SK-MEL-5 (cell line): ENCODE measurements at places on chromosomes 3 and 15. TPM values are rescaled to one million over a fixed set of nuclear protein-coding genes. Genes with fewer than 3 reads are reported as not detected.

WNT5A gene
- 1.2 and 1.3 TPM in 2 replicates for total RNA-seq

FOXL2NB gene
- total RNA-seq, result not detected in 2 replicates

IQCF2 gene
- not detected in 2 replicates for total RNA-seq

ITGA11 gene
- not detected in 2 replicates for total RNA-seq

NR2F2 gene
- 1.9 and 2.9 TPM in 2 replicates for total RNA-seq

AMOTL2 gene
- 12.1 and 12.5 TPM in 2 replicates for total RNA-seq

ADAMTS7 gene
- total RNA-seq, result 1.3 and 2.0 TPM in 2 replicates

CNTN4 gene
- not detected in 2 replicates for total RNA-seq

SAXO2 gene
- 0.43 TPM in 1 of 2 replicates, not detected in the other for total RNA-seq

COL6A6 gene
- 0.11 TPM in 1 of 2 replicates, not detected in the other for total RNA-seq

BFSP2 gene
- 0.40 TPM in 1 of 2 replicates, not detected in the other for total RNA-seq

DNA sequence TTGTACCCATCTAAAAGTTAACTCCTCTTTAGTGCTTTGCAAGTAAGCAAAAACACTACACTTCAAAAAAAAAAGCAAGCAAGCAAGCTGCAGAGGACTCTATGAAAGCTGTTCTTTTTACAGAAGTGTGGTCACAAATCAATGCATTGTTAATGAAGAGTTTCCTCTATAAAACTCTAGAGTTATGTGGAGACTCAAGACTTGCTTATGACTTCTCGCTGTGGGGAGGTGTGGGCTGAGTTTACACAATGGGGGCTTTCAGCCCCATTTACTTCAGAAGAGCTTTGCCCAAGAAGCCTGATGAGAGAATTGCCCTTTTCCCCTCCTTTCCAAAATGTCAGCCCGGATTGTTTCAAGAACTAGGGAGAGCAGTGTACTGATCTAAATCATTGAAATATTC is 144.4 kb downstream of the IGSF11 start:
- DNase-seq, result peak; percentile 99

DNA sequence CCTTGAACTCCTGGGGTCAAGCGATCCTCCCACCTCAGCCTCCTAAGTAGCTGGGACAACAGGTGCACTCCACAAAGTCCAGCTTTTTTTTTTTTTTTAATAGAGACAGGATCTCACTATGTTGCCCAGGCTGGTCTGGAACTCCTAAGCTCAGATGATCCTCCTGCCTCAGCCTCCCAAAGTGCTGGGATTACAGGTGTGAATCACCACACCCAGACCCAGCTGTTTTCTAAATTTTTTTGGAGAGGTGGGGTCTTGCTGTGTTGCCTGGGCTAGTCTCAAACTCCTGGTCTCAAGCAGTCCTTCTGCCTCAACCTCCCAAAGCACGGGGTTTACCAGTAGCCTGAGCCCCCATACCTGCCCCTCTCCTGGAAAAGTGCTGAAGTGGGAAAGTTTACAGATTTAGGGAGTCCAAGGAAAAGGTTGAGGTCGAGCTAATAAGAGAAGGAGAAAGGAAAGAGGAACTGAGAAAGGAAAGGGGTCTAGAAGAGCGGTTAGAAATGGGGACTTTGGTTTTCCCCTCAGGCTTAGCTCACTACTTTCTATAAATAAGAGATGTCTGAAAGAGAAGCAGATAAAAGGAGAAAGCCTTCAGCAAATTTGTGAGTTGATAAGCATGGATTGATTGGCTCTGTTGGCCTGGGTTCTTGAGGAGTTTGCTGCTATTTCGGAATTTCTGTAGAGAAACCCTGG is 23.6 kb downstream of the UBE2E1 start:
- no peak for DNase-seq

GRCh38 chr15:95326431-95327182 is 1003.9 kb upstream of the NR2F2 start:
- no peak for DNase-seq

DNA sequence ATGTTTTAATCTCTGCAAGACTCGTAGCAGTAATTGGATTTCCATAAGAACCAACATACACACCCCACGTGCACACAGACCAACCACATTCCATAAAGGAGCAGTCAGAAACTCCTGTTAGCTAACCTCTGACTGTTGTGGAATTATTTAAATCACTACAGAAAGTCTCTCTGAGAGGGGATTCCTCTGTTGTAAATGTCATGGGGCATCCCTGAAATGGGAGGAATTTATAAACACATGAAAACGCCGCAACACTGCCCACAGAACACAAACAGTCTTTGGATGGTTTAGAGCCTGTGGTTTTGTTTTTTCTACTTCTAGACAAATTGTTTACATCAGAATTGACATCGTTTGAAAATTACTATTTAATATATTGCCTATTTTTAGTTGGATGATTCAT is 740.1 kb upstream of the GRM7 start:
- no peak for DNase-seq

DNA sequence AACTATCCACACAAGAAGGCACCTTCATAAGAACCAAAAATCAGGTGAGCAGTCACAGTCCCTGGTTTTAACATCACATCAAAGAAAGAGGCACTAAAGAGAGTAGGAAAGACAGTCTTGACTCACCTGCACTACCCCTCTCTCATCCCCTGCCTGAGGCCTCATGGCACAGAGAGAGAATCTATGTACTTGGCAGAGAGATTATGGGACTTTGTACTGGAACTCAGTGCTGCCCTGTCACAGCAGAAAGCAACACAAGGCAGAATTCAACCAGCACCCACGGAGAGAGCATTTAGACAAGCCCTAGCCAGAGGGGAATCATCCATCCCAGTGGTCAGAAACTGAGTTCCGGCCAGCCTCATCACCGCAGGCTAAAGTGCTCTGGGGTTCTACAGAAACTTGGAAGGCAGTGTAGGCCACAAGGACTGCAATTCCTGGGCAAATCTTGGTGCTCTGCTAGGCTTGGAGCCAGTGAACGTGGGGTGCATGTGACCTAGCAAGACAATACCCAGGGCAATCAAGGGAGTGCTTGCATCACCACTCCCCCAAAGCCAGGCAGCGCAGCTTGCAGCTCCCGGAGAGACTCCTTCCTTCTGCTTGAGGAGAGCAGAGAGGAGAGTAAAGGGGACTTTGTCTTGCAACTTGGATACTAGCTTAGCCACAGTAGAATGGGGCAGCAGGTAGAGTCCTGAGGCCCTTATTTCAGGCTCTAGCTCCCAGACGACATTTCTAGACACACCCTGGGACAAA is 8.5 kb upstream of the RUVBL1 start:
- no peak for DNase-seq

DNA sequence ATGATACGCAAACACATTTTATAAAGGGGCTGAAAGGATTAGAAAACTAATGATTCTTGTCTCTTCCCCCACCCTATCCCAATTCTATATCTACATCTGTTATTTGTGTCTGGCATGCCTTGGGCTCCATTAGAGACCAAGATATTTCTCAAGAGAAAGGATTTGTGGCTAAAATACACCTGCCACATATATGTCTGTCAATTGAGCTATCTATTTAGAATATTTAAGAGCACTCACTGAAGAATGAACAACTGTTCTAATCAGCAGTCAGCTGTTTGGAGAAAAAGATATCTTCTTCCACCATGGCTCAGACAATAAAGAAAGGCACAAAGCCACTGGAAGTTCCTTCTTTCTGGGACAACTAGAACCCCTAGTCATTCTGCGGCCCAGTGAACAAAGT is 61.7 kb upstream of the LRRN1 start:
- DNase-seq, result no peak

DNA sequence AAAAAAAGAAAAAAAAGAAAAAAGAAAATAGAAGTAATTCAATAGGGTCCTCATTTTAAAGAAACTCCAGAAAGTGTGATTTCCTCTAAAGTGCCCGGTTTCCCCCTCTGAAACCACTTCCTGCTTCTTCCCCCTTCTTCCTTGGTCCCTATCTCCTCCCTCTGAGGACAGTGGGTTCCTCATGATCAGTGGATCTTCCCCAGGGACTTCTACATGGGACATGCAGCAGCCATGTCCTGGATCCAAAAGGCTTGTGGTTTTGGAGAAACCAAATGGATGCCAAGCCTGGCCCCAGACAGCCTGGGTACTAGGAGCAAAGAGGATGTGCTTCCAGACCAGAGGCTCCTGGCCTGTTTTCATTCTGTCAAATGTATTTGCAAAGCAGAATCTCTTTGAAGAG is 26.6 kb upstream of the SMAD6 start:
- DNase-seq, result no peak

GRCh38 chr3:98966862-98967546 is 65.5 kb upstream of the DCBLD2 start:
- DNase-seq, result no peak

- no peak for DNase-seq
Observed at GRCh38 chr15:66029650-66030049, 160.4 kb downstream of the RAB11A start.

GRCh38 chr3:15434756-15435155 is 7.4 kb downstream of the EAF1 start:
- no peak for DNase-seq

DNA sequence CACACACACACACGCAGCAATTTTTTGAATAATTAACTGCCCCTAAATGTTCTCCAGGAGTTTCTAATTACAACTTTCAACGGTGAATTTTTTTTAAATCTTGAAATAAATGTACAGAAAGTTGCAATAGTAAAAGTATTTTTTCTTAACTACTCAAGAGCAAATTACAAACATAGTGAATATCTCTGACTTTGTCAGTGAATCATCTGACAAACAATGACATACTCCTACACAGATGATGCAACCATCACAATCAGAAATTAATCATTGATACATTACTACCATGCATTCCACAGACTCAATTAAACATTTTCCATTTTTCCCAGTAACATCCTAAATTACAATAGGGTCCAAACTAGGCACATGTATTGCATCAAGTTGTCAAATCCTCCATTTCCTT is 597.3 kb downstream of the NAALADL2 start:
- DNase-seq, result no peak

DNA sequence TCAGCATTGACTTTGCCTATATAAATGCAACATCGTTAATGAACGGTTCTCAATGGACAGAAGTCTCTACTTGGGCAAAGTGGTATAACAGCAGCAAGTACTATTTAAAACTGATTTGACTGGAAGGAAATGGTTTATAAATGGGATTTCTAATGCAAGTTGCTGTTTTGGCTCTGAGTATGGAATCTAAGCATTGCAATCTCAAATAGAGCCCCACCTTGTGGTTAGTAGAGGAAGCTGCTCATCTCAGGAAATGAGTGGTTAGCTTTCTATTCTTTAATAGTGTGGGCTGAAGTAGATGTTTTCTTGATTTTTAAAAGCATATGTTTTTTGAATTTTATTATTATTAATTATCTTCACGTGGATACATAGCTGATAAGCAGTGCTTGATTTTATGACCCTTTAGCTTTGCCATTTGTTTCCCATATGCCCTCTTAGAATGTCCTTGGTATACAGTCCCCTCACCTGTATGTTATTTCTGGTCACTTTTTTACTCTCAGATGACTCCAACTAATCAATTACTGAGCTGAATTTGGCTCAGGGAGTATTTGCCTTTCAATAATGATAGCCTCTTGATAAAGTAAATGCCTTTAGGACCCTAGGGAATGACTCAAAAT is 67.1 kb downstream of the OXSM start:
- peak; percentile 65 for DNase-seq

DNA sequence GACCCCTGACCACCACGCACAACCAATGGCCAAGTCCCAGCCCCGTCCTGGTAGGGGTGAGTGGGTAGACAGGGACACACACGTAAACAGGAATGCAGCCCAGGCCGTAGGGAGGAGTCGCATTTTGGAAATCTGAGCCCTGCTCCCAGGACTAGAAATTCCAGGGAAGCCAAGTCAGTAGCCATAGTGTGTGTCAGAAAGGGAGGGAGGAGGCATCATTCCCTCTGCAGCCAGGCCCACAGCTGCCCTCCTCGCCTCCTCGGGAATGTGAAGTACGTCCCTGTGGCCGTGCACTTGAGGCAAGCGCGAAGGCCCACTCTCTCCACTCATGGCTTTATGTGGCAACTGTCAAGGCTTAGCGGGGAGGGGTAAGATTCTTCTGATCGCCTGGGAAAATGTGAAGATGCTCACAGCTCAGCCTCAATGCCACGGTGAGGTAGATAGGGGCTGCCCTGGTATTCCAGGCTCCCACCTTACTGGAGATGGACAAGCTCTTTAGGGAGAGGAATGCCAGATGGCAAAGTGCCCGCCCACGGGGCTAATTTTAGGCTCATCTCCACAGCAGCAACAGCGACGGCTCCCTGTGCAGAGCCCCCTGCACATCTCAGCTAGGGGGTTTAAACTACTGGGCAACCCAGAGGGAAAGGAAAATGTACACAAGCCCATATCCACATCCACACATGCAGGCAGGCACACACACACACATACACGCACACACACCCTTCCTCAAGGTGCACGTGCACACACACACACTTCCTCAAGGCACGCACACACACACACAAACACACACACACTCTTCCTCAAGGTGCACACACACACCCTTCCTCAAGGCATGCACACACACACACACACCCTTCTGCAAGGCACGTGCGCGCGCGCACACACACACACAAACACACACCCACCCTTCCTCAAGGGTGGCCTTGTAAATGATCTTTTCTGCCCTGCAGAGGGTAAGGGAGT is 65.5 kb downstream of the ADCY5 start:
- no peak for DNase-seq

DNA sequence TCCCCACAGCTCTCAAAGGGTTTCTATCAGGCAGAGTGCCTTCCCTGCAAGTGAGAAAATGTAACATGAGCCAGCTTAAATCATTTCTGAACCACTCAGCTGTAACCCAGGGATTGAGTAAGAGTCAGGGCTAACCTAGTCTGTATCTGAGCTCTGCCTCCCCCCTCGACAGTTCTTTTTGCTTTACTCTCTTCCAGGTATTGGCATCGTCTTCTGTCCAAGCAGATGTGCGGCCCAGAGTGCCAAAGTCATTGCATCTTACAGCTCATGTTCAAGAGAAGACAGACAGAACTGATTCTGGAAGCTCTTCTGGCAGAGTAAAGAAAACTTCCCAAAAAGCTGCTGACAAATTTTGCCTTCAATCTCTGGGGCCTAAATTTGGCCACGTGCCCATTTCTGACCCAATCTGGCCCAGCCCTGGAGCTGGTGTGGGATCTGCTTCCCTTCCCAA is 74.8 kb downstream of the ABHD5 start:
- DNase-seq, result no peak

DNA sequence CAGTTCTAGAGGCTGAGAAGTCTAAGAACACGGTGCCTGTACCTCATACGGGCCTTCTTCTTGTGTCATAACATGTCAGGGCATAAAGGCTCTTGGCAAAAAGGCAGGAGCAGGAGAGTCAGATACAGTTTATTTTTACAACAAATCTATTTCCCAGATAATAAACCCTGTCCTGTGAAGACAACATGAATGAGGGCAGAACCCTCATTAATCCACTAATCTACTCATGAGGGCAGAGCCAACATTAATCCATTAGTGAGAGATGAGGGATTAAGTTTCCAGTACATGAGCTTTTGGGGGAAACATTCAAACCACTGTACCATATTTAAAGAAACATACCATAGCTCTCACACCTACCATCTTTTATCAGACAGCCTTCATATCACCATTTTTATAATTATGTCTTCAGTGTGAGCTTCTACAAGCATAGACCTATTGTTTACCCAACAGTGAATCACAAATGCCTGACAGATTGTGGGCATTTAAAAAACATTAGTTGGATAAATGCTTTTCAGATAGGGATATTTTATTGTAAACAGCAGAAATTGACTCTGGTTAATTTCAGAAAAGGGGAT is 645.8 kb downstream of the GRM7 start:
- DNase-seq, result no peak
